ENCODE measurements at places on chromosomes 4 and X.

DNA sequence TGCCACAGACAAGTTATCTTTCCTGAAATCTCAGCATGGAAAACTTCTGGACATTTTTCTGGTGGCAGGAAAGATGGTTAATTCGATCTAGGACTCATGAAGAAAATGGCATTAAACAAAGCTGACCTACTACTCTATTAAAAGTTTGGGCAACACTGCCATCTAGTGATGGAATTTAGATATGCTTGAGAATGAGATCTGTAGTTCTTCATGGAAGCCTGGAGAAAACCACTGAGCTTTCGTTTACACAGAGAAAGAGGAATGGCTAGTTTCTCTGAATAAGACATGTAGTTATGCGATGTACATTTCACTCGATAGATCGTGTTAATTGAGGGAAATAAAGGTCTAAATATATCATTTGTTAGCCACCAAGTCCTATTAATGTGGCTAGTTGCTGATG lies 51.7 kb upstream of the CHRDL1 start:
- DNase-seq: no peak

GRCh38 chr4:102647117-102647516 lies 113.7 kb downstream of the MANBA start:
- DNase-seq: no peak

- DNase-seq: no peak
Measured at GRCh38 chr4:25749150-25749794, 93.6 kb downstream of the SLC34A2 start.

DNA sequence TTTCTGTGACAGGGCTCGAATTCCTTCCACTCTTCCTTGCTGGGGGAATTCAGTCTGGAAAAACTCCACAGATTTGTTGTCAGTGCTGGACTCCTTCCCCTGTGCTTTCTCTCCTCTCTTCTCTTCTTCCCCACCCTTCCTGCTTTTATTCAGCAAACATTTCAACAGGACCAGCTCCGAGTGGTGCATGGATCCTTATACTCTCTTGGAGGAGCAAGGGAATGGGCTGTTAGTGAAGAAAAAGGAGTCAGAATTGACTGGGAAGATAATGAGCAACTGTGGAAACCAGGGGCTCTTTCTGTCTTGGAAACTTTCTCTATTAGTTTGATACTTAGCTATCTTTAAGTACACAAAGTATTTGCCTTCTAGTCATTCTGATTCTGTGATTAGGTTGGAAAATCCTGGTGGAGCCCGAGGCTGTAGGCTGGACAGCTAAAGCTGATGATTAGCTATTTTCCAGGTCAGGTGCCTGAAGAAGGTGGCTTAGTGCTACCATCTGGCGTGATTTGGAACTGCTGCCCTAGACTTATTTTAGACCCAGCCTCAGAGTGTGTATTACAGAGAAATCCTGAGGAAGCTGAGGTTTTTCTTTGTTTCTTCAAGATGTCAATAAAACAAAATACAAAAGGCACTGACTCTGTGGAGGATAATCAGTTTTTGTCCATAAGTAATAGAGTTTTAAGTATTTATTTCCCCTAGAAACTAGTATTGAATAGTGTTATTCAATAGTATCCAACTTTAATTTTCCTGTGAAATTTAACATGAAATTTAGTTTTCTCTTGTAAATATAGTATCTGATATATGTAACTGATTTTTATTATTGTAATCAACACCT lies 38.4 kb downstream of the NAP1L5 start:
- no peak for DNase-seq

DNA sequence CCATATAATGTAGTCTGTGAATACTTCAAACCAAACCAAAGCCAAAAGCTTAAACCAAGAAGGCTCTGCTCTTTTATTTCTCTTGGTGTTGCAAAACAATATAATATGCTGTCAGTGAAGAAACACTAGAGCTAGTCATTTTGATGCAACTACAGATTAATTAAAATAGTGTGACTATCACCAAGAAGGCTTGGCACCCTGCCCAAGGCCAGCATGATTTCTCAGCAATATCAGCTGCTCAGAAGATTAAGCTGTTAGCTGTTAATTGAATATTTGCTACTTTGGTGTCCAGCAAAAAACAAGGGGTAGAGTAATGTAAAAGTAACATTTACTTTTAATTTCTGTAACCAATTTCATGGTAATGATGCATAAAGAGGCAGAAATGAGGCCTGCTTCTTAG lies 104.9 kb upstream of the PRPS2 start:
- no peak for DNase-seq

- DNase-seq: peak; percentile 15
Measured at GRCh38 chr4:32826169-32826568, 2106.0 kb downstream of the PCDH7 start.

- no peak for DNase-seq
Measured at GRCh38 chr4:90254357-90254756, 127.2 kb downstream of the CCSER1 start.

GRCh38 chr4:169064296-169064695 lies 54.2 kb upstream of the CBR4 start:
- no peak for DNase-seq

GRCh38 chrX:48278958-48279357 lies 23.8 kb downstream of the SSX1 start:
- DNase-seq: no peak

- DNase-seq: no peak
Measured at GRCh38 chrX:9434051-9434550, 30.8 kb upstream of the TBL1X start.

DNA sequence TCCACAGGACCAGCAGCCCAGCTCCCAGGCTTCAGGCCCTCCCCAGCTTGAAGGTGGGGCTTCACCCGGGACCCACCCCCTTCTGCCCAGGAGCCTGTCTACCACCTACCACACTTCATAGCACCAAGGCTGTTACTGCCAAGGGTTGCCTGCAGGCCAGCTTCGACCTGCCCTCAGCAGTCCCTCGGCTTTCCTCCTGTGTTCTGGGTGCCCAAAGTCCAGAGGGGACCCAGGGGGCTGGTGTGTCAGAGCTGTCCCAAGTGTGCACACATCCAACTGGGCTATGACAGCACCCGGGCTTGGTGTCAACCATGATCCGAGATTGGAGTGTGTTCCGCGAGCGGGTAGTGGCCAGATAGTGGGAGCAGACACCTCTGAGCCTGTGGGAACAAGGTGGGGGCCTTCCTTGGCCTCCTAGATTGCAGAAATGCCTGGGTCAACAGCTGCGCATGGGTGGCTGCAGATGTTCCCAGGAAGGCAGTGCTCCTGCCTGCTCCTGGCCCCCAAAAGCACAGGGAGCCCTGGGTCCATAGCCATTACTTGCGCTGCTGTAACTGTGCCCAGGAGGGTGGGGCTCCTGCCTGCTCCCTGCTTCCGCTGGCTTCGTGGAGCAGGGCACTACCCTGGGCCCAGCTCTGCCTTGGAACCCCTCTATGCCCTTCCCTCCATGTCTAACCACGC lies 16.8 kb downstream of the SULT1B1 start:
- DNase-seq: no peak

DNA sequence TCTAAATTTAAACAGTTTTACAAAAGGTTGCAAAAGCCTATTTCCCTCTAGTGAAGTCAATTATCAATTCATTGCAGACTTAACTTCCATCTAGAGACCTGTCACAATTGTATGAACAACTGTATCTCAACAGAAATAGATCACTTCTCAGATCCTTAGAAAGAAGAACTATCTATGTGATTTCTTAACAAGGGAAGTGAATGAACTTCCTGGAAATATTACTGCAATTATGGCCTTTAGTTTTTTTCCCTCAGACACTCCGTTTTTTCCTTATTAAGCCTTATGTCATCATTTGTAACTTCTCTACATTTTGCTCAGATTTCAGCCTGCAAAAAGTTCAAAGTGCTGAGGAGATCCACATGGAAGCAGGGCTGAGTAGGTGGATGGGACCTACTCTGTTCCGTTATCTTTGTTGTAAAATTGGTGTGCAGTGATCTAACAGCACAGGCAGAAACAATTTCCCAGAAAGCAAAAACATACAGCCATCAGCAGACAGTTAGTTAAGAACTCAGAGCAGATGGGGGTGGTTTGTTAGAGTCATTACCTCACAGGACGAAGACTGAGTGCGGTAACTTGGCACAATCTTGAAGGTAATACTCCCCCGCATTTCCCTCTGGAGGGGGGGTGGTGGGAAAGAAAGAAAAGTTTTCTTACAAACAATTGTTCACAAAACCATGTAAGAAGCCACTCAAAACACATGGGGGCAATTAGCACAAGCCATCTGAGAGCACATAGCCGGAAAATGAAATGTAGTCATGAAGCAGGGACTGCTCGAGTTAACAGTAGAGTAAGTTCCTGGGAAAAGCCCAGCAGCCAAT lies 112.3 kb downstream of the NYX start:
- DNase-seq: no peak

DNA sequence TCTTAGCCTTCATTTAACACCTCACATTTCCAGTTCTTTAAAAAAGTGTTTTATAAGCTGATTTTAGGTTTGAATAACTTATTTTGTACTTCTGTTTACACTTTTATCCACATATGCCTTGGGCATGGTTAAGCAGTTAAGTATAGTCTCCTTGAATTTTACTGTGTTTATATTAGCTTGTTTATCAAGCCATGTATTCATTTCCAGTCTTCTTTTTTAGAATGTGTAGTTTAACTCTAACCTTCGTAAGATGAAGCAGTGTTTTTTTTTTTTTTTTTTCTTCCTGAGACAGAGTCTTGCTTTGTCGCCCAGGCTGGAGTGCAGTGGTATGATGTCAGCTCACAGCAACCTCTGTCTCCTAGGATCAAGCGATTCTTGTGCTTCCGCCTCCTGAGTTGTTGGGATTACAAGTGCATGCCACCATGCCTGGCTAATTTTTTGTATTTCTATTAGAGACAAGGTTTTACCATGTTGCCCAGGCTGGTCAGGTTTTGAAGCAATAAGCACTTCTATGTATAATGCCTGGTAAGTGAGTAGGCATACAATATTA lies 42.5 kb downstream of the BMP2K start:
- no peak for DNase-seq

DNA sequence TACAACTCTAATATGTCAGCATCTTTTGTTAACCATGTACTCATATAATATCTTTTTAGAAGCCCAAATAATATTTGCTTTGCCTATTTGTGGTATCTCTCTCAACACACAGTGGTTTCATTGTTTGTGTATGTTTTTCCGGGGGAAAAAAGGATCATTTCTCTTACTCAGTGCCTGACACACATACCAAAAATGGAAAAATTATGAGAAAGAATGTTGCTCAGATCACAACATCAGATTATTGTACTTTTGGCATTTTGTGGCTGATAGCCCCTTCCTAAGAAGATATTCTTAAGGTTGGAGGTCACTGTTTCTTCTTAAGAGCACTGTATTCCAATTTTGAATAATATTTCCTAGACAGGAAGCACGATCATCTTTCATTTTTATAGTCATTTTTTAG lies 93.6 kb downstream of the PDLIM5 start:
- DNase-seq: no peak

DNA sequence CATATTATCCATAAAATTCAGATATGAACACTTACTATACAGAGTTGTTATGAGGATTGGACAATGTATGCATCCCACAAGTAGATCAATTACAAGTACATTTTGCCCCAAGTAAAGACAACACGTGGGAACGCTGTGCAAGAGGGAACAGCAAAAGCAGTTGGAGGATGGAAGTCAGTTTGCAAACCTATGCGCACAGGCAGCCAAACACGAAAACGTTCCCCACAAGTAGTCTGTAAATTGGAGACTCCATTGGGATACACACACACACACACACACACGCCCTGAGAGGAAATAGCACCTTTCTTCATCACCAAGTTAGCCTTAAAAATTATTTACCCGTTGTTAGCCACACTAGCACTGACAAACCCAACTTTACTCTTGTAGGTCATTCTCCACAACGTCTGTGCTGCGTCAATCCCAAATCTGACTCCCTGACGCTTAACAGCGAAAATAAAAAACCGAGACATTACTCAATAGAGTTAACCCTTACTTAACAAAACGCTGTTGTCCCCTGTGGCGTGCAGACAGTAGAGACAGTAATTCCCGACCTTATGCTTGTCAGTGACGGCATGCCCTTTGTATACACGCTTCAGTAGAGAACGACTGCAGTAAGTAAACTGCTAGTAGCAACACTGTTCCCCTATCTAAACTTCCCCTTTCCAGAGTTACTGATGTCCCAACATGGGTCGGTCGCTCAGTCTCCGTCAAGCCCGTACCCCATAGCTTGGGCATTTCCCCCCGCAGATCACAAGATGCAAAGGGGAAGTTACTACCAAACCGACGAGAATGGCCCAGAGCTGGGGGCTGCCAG lies 730 bp downstream of the MANBA start:
- DNase-seq: no peak

DNA sequence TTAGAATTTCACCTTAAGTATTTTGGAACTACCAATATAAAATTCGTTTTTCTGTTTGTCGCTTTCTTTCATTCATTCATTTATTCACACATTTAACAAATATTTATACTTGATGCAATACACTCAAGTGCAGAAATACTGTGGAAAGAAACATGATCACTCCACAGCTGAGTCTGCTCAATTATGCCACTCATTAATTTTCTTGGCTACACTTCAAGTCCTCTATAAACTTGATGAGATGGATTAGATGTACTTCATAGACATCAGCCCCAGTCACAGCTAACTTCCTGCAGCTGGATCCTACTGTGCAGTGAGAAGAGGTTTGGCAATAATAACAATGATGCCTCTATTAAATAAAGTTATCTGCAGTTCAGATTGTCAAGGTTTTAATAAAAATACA lies 208.1 kb downstream of the PDGFC start:
- DNase-seq: no peak

DNA sequence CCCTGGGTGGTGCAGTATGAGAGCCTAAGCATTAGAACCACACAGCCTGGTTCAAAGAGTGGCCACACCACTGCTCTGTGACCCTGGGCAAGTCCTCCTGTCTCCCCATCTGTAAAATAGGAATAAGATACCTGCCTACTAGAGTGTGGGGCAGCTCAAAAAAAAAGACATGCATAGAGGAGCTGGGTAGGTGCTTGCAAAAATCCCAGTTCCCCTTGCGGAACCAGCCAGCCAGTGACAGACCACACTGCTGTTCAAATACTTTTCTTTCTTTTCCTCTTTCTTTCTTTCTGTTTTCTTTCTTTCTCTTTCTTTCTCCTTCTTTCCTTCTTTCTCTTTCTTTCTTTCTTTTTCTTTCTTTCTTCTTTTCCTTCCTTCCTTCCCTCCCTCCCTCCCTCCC lies 63.0 kb upstream of the TRIM2 start:
- no peak for DNase-seq

- DNase-seq: no peak
Measured at GRCh38 chrX:112851161-112851779, 10.6 kb upstream of the AMOT start.

GRCh38 chrX:148474030-148474429 lies 26.4 kb upstream of the AFF2 start:
- no peak for DNase-seq

DNA sequence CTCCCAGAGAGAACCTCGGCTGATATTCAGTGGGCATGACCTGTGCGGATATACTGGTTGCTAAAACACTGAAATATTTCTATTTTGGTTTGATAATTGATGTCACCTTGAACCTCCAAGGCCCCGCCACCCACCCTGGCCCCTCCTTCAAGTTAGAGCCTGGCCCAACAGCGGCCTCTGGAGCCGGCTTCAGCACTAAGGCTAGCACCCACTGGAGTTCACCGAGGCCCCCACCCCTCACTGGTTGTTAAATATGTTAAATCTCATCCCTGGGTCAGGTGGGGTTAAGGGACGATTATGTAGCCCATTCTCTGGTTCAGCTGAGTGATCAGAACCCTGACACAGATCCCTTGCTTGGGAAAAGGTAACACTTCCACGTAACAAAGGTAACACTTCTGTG lies 24.3 kb downstream of the SEL1L3 start:
- DNase-seq: no peak

All from iPS DF 19.7 (cell line).